CD4-positive, alpha-beta memory T cell (primary cell): ENCODE measurements at places on chromosomes 12 and 14.

- no peak for DNase-seq
Measured at GRCh38 chr12:32039347-32039746, 67.3 kb upstream of the BICD1 start.

DNA sequence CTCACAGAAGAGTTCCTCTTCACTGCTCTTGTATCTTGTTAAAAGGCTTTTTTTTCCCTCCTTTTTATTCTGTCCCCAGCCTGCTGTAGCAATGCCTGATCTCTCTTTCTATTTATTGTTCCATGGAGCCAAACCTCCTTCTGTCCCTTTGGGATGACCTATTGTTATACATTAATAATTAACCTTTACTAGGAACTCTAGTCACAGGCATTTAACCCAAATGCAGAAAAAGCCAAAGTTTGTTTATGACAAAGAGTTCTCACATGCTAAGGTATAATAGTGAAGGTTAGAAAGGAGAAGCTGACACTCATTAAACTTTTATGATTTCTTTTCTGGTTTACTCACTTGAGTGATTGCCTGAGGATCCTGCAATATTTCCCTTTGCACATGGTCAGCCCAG is 535.8 kb downstream of the NRXN3 start:
- DNase-seq, result no peak

- no peak for DNase-seq
Measured at GRCh38 chr14:36511981-36512584, 7.9 kb downstream of the NKX2-1 start.

GRCh38 chr14:36591482-36591881 is 9.1 kb upstream of the NKX2-8 start:
- DNase-seq, result no peak

DNA sequence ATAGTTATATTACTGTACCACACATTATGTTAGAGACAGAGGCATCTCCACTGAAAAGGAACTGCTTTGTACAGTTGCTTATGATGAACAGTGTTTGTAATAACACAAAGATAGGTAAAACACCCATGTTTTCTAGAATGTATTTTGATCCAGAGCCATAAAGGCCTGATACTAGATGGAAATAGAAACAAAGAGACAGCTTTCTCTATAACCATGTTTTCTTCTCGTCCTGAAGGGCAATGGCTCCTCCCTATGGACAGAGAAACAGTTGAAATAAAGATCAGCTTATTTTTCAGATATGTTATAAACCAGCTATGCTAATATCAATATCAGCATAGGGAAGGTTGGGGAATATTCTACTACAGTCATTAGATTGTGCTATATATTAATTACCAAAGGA is 109.2 kb downstream of the ATXN7L3B start:
- DNase-seq, result no peak

GRCh38 chr12:124398578-124399227 is 103.8 kb downstream of the RFLNA start:
- DNase-seq, result no peak

DNA sequence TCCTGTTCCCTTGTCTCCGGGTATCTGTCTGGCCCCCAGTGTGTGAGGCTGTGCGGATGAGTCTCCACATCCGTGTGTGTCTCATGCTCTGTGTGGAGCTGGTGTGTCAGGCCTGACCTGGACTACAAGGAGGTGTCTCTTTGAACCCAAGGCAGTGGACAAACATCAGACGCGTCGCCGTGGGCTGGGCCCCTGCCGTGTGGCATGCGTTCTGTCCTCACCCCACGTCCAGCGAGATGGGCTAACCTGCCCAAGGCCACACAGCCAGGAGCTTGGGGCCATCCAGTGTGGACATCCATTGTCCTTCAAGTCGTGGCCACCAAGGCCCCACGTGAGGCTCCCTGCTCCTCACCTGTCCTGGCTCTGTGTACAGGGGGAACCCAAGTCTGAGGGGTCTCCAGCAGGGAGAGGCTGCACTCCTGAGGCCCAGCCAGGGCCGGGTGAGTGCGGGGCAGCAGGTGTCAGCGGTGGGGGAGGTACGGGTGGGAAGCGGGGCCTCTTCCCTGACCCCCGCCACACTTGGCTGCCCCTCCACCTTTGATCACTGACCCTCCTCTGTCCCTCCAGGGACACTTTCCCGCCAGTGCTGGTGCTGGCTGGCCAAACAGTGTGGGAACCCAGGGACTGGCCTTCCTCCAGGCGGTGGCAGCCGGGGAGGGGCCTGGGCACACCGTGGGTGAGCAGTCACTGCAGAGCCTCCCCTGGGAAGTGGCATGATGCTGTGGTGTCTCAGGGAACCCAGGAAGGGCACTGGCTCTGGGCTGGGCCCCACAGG is 48.5 kb downstream of the CYP46A1 start:
- DNase-seq, result no peak

GRCh38 chr14:70706177-70706576 is 64.5 kb downstream of the TTC9 start:
- DNase-seq, result no peak
